Skeletal muscle cell (primary cell): ENCODE measurements at places on chromosomes 2 and 18.

DNA sequence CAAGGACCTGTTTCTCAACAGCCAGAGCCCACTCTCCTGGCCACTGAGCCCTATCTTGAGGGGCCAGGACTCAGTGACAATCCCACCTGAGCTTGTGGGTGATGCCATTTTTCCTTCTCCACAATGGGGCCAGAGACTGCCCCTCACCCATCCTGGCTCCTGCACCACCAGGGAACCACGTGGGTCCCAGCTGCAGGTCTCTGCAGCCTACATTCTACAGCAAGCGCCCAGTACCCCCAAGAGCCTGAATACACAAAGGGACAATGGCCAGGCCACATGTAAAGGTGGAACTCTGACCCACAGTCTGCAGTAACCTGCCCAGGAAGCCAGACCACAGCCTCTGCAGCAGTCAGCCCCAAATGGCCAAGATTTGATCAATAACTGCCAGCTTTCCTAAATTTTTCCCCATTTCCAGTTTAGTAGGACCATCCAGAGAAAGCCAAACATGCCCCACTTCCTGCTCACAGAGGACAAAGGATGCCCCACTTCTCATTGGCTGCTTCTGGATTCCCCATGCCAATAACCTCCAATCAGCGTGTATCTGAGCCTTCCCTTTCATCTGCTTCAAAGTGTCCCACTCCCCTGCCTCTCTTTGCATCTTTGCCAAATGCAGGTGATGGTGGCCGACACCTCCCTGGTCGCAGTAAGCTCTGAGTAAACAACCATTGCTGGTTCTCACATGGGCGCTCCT is 19.1 kb downstream of the HS1BP3 start:
- DNase-seq: no peak

- no peak for DNase-seq
These were observed 30.5 kb upstream of the TWIST2 start for GRCh38 chr2:238817382-238817781.

- peak; percentile 12 for DNase-seq
These were observed 38.2 kb downstream of the ANKMY1 start for GRCh38 chr2:240519396-240520129.

GRCh38 chr2:54677476-54678265 is 45.8 kb upstream of the EML6 start:
- DNase-seq: no peak

- DNase-seq: no peak
These were observed 159.4 kb downstream of the AGPS start for GRCh38 chr2:177551989-177552421.

- DNase-seq: no peak
These were observed 176.0 kb downstream of the SMAD2 start for GRCh38 chr18:47754311-47755101.

- no peak for DNase-seq
These were observed 160.8 kb upstream of the HAAO start for GRCh38 chr2:42953216-42953615.

DNA sequence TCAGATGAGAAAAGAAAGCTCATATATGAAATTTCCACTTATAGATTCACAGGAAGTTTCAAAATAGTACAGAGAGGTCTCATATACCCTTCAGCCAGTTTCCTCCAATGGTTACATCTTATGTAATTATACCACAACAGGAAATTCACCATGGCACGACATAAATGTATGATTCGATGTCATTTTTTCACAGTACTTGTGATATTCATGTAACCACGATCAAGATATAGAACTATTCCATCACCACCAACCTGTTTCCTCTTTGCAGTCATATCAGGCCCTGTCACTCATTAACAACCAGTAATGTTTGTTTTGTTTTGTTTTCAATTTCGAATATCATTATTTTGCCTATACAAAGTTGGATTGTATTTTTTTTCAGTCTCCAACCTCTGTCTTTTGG is 314.3 kb upstream of the POU3F3 start:
- no peak for DNase-seq

DNA sequence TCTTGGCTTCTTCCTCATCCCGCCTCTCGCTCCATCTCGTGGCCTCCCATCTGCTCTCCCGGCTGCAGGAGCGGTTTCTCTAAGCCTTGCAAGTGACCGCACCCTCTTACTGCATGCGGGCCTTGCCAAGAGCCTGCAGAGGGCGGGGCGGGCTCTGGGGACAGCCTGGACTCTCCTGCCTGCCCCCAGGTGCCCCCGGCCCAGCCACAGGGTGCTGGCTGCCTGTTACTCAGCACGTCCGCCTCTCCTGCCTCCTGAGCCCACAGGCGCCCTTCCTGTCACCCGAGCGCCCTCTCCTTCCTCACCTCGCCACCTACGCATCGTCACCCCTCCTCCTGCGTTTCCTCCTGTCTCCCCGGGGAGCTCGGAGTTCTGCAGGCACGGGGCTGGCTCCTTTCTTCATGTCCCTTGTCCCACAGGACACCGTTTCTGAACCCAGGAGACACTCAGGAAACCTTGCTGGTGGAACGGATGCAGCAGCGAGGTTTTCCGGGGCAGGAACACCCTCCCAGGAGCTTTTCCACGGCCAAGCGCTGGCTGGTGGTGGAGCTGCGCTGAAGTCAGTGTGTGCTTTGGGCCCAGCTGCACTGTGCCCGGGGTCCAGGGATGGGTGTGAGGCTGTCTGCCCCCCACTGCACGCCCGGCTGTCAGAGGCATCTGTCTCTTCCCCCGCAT is 28.5 kb downstream of the HPCAL1 start:
- DNase-seq: peak; percentile 43

- DNase-seq: no peak
These were observed 222.6 kb upstream of the SPRED2 start for GRCh38 chr2:65655000-65655399.

- DNase-seq: no peak
These were observed 26.1 kb downstream of the ADCY3 start for GRCh38 chr2:24893934-24894333.

GRCh38 chr2:9018534-9018933 is 15.1 kb upstream of the MBOAT2 start:
- DNase-seq: no peak

DNA sequence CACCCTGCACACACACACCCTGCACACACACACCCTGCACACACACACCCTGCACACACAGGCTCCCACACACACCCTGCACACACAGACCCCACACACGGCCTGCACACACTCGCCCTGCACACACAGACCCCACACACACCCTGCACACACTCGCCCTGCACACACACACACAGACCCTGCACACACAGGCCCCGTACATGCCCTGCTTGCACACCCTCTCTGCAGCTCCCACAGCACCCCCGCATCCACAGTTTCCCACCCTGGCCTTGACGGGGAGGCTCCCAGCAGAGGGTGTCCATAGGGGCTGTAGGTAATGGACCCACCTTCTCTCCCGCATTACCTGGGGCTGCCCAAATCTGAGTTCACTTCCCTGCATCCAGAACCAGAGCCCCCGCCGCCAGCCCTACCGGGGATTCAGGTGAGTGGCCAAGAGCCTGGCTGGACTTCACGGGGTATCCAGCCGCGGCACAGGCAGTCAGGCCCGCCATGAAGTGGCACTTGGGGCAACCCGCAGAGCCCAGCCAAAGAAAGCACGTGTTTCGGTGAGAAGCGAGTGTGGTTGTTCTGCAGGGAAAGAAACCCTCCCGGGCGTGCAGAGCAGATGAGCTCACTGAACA is 88.6 kb upstream of the GPC1 start:
- DNase-seq: no peak

GRCh38 chr2:121721926-121722325 is 14.7 kb downstream of the NIFK start:
- peak; percentile 67 for DNase-seq

DNA sequence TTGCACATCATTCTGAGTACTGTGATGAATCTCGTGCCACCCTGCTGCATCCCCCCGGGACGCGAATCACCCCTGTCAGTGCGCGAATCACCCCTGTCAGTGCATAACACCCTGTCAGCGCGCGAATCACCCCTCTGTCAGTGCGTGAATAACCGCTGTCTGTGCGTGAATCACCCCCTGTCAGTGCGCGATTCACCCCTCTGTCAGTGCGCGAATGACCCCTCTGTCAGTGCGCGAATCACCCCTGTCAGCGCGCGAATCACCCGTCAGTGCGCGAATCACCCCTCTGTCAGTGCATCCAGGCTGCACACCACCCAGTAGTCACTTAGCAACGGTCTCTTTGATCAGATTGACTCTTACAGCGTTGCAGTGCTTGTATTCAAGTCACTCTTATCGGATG is 134.4 kb upstream of the TPO start:
- no peak for DNase-seq

GRCh38 chr18:34752056-34752455 is 42.0 kb downstream of the DTNA start:
- DNase-seq: no peak

DNA sequence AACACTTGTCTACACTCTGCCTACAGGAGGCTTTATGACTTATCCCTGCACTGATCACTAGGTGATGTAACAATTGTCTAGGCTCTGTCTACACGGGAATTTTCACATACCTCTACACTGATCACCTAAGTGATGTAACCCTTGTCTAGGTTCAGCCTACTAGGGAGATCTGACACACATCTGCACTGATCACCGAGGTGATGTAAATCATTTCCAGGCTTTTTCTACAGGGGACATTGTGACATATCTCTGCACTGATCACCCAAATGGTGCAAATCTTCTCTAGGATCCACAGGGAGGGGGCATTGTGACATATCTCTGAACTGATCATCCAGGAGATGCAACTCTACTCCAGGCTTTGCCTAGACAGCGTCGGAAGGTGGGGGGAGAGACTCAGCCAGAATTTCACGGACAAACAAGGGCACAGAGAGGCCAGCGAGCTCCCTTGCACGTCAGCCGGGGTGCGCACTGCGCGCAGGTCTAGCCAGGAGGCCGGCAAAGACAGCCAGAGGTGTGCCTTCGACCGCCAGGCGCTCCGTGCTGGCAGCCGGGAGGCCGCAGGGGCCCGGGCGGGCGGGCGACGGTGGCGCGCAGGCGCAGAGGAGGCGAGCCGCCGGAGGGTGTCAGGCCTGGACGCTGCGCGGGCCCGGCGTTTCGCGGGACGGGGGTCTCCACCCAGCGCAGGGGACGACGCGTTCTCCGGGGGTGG is 46.9 kb upstream of the USP14 start:
- no peak for DNase-seq

DNA sequence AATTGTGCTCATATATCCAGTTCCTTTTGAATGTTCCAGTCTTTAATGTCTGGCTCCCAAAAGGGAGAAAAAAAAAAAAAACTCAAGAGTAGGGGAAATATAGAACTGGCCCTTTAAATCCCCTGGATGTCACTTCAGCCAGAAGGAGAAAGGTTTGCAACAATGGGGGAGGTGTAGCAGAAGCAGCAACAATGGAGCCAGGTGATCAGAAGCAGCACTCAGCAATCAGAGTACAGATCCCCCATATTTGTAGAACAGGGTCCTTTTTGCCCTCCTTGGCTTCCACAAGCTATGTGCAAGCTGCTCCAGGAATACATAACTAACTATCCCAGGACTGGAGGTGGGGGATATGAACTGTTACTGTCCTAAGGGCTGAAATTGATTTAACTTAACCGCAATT is 25.8 kb upstream of the ZNF397 start:
- no peak for DNase-seq

- DNase-seq: no peak
These were observed 17.5 kb downstream of the AFG3L2 start for GRCh38 chr18:12359515-12359927.

DNA sequence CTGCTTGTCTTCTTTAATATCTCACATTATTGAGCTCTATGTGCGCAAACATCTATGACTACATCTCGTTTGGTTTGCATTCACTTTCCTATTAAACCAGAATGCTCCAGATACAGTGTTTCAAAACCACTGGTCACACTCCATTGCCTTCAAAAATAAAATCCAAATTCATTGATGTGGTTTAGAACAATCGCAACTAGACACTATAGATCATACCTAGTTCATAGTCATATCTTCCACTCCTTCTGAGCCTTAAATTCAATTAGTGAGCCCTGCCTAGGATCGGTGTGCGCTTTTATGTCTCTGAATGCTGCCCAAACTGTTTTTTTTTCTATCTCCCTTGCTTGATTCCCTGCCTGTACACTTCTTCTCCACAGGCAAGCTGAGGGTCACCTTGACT is 238.5 kb upstream of the RGPD4 start:
- no peak for DNase-seq

GRCh38 chr2:112640800-112641675 is 4.7 kb upstream of the SLC20A1 start:
- DNase-seq: peak; percentile 89

DNA sequence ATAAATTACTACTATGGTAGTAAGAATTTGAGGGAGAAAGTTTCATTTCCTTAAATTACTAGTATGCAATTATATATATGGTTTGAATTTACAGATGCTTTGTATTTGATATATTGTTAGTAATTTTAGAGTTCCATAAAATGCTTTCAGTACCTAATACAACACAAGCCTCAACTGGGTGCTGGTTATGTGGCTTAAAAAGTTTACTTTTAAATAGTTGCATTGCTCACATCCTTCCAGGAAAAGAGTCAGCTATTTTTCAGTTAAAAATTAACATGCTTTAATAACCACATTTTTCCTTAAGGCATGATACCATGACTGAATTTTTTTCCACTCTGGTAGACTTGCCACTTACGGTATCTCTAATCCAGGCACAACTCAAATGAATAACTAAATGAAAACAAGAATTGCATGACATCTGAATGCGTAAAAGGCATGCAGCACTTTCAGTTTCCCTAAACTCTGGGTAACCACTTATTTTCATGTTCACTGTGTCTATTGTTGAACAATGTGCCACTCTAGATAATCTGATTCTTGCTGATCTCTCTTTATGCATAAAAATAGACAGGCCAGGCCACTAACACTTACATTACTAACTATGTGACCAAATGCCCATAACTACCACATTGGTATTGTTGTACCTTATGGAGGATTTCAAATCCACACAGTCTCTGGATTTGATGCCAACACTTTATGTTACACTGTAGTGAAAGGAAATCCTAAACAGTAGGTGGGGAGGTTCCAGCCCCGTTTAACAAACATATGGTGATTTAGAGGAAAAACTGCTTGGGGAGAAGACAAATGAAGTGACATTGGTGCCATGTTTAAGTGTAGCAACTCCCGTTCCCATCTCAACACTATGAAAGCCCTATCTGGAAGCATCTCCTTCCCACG is 35.5 kb upstream of the SLC35F5 start:
- DNase-seq: no peak

GRCh38 chr2:27080140-27080469 is 1.7 kb downstream of the EMILIN1 start:
- no peak for DNase-seq

DNA sequence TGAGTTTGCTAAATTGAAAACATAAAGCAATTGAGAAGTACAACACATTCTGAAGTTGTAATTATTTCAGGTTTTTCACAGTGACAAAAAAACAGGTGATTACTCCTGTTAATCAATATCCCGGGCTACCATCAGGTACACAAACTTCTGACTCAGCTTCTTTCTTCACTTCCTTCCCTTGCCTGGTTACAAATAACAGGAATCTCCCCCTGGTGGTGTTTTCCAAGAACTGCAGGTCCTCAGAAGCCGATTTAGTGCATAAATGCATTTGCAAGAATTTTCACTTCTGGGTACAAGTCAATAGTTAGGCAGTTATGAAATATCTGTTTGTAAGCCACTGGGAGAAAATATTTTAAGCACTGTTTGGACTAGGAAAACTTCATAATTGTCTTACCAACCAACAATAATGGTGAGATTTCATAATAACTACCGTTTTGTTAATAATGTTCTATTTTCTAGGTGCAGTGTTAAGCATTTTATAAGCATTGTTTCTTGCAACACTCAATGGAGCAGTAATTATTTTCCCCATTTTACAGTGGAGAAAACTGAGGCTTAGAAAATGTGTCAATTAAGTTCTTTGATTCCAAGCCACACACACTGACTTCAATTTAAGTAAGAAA is 12.4 kb upstream of the GMCL1 start:
- DNase-seq: peak; percentile 38
